Activated T-helper 17 cell treated with anti-CD3 and anti-CD28 coated beads, Interleukin-2, amount 50 U/mL, for 72 hours (primary cell): ENCODE measurements at places on chromosomes 4 and X. TPM values are rescaled to one million over a fixed set of nuclear protein-coding genes. Genes with fewer than 3 reads are reported as not detected.
A peak's percentile ranks its signal among the peaks of the same experiment; 100 is the strongest.

Gene NSG1
- total RNA-seq, result 12.8 TPM

GRCh38 chrX:125765347-125765746 is 400.7 kb downstream of the DCAF12L2 start:
- no peaks in the 10 kb centered on the region for H3K36me3 ChIP-seq
- no peak for ATAC-seq
- no peak overlapping the region for H3K4me3 ChIP-seq
- H3K27ac ChIP-seq, result no peak overlapping the region

- no peak overlapping the region for H3K4me3 ChIP-seq
- no peak for ATAC-seq
- H3K27ac ChIP-seq, result no peak overlapping the region
- peaks cover 10% of the 10 kb centered on the region for H3K27me3 ChIP-seq
Measured at GRCh38 chr4:155304375-155304774, 72.4 kb downstream of the MAP9 start.

- ATAC-seq, result no peak
- no peak overlapping the region for H3K4me3 ChIP-seq
- H3K27me3 ChIP-seq, result no peaks in the 10 kb centered on the region
- H3K27ac ChIP-seq, result no peak overlapping the region
Measured at GRCh38 chr4:181874602-181875001, 368.6 kb upstream of the TENM3 start.

Gene SERTM2
- total RNA-seq, result not detected

Gene LDB2
- not detected for total RNA-seq

DNA sequence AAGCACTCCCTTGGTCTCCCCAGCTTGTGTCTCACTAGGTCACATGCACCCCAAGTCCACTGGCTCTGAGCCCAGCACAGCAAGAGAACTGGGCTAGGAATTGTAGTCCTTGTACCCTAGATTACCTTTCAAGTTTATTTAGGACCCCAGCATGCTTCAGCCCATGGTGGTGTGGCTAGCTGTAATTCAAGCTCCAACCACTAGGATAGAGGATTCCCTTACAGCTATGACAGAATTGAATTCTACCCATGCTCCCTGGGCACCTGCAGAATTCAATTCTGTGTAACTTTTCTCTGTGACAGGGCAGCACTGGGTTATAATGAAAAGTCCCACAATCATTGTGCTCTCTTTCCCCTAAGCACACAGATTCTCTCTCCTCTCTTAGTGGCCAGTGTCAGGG is 253.8 kb upstream of the DMD start:
- H3K36me3 ChIP-seq, result no peaks in the 10 kb centered on the region
- no peaks in the 10 kb centered on the region for H3K4me1 ChIP-seq
- H3K27me3 ChIP-seq, result no peaks in the 10 kb centered on the region
- no peak overlapping the region for H3K27ac ChIP-seq

DNA sequence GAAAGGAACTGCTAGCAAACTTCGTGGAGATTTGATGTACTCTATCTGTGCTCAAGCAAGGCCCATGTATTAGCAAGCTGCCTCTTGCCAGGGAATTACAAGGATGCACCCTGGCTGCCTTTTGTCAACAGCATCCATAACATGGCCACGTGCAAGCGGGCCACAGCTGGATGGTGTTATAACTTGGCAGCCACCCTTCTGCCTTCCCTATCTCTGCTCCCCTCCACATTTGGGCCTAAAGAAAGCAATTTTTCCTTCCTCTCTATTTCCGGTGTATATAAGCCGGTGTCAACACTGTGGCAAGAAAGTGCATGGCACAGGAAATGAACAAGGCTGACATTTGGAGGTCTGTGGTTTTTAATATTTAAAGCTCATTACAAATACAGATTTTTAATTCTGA is 94.8 kb downstream of the CLNK start:
- no peak overlapping the region for H3K4me3 ChIP-seq
- H3K36me3 ChIP-seq, result no peaks in the 10 kb centered on the region
- ATAC-seq, result no peak
- no peak overlapping the region for H3K27ac ChIP-seq
- peaks cover 3% of the 10 kb centered on the region for H3K27me3 ChIP-seq

GRCh38 chr4:178937130-178937529 is 1494.9 kb upstream of the AGA start:
- H3K27ac ChIP-seq, result no peak overlapping the region
- no peaks in the 10 kb centered on the region for H3K36me3 ChIP-seq
- ATAC-seq, result peak; percentile 40
- no peaks in the 10 kb centered on the region for H3K27me3 ChIP-seq
- H3K4me1 ChIP-seq, result no peaks in the 10 kb centered on the region

GRCh38 chr4:4461850-4462249 is 74.9 kb downstream of the NSG1 start:
- H3K27ac ChIP-seq, result peak overlapping the region; percentile 91
- H3K36me3 ChIP-seq, result peaks cover 44% of the 10 kb centered on the region
- no peaks in the 10 kb centered on the region for H3K27me3 ChIP-seq
- peak; percentile 85 for ATAC-seq
- peaks cover 52% of the 10 kb centered on the region for H3K4me1 ChIP-seq
- H3K4me3 ChIP-seq, result peak overlapping the region; percentile 80

Gene IL2RG
- 317 TPM for total RNA-seq

DNA sequence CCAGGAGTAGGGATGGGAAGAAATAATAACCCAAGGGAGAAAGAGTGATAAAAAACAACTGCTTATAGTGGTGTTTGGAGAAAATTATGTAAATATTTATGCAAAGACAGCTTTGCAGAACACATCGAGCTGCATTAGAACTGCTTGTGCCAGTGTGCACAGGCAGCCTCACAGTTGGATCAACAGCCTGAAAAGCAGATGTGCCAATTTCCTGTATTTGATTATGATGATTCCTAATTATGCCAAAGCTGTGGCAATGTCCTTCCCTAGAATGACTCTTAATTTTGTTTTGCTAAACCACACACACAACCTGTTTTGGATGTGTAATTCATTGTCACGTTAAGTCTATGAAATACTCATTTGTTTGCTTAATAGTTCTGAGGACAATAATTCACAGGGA is 30.6 kb upstream of the ANTXR2 start:
- H3K4me3 ChIP-seq, result no peak overlapping the region
- ATAC-seq, result no peak
- H3K27me3 ChIP-seq, result no peaks in the 10 kb centered on the region
- H3K27ac ChIP-seq, result no peak overlapping the region

Gene UPF3B
- total RNA-seq, result 19.3 TPM

- peaks cover 7% of the 10 kb centered on the region for H3K36me3 ChIP-seq
- peaks cover 10% of the 10 kb centered on the region for H3K27me3 ChIP-seq
- no peak overlapping the region for H3K27ac ChIP-seq
Measured at GRCh38 chr4:828641-829271, 2.8 kb upstream of the CPLX1 start.
